ENCODE measurements at places on chromosomes 5 and 9.

- DNase-seq: no peak
Observed at GRCh38 chr5:153636670-153637451, 146.4 kb downstream of the GRIA1 start.

GRCh38 chr9:16134351-16134750 is 581.5 kb downstream of the CCDC171 start:
- DNase-seq: no peak

GRCh38 chr5:132489871-132490483 is 596 bp downstream of the IRF1 start:
- no peak for DNase-seq

DNA sequence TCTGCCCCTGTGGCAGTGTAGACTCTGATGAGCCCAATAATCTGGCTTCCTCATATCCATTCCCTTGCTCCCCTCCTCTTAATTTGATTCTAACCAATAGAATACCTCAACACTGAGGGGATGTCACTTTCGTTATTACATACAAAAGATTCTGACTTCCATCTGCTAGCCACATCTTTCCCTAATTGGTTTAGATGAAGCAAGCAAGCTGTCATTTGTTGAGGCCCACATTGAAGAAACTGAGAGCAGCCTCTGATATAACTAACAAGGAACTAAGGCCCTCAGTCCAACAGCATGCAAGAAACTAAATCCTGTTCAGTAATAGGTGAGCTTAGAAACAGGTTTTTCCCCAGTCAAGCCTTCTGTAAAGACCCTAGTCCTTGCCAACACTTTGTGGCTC is 5.8 kb downstream of the ADAMTS6 start:
- no peak for DNase-seq

- no peak for DNase-seq
Observed at GRCh38 chr5:97553604-97554452, 370.8 kb upstream of the RIOK2 start.

GRCh38 chr9:34502891-34503290 is 19.9 kb downstream of the ENHO start:
- DNase-seq: peak; percentile 86

DNA sequence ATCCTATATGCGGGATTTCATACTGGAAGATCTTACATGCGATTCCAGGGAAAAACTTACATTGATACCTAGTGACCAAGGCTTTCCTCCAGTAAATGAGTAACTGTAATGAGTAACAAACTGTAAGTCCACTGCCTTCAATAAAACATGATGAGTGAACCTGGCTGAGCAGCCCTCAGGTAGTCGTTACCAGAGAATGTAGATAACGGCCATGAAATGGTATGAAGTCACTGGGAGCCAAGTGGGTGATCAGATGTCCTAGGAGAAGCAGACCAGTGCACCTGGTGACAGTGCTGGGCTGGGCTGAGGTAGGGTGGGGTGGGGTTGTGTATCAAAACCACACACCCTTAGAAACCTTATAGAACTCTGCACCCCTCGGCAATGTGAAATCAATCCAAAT is 203.6 kb downstream of the ALDH1A1 start:
- no peak for DNase-seq

DNA sequence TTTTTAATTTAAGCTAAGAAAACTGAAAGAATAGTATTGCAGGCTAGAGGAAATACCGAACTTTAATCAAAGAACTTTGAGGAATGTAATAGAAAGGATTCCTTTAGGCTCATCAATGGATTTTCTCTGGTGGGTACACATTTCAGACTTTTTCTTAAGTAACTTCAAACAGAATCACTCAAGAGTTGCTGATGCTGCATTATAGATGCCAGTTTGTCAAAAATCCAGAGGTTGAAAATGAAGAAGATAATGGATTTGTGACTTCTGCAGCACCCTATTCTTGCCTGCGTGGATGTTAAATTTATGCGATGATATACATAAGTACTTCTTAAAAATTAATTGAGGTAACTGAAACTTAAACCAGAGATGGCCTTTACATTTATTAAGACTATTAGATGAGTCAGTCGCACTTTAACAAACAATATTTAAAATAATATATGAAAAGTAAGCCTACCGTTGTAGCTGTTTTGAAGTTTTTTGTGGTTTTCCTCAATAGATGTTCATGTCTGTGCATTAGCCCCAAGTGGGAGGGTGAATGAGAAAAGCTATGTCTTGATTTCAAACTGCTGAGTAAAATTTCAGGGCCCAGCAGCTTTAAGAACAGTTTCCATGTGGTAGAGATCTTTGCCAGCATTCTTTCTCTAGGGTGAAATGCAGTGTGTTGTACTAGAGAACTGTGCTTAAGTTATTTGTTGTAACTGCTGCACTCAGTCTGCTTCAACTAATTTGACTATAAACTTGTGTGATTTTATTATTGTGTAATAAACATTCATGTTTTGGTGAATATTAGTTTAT is at the start of gene OGN:
OGN (minus strand) TSS at position 537 of the 795 bp plus-strand sequence. CDS start 1,171 bp downstream, outside the sequence.
- no peak for DNase-seq

DNA sequence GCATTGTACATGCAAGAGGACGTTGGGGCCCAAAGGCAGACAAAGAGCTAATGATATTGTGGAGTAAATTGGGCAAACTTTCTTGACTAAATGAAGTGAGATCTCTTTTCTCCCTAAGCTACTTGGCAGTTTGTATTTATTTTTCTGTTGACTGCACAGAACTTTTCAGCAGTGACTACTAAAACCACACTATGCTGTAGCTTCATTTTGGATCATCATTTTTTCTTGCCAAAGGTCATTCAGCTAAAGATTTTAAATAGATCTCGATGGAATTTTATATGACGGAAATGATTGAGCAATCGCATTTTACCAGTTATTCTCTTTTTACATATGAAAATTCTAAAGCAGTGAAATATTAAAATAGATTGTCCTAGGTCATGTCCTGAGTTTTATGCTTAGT is 286.1 kb upstream of the ACTBL2 start:
- DNase-seq: no peak

GRCh38 chr9:127809540-127810377 is 7.1 kb downstream of the FPGS start:
- DNase-seq: no peak

- DNase-seq: no peak
Observed at GRCh38 chr9:1941989-1942388, 73.2 kb upstream of the SMARCA2 start.

GRCh38 chr9:88922091-88922490 is 69.2 kb upstream of the S1PR3 start:
- no peak for DNase-seq

DNA sequence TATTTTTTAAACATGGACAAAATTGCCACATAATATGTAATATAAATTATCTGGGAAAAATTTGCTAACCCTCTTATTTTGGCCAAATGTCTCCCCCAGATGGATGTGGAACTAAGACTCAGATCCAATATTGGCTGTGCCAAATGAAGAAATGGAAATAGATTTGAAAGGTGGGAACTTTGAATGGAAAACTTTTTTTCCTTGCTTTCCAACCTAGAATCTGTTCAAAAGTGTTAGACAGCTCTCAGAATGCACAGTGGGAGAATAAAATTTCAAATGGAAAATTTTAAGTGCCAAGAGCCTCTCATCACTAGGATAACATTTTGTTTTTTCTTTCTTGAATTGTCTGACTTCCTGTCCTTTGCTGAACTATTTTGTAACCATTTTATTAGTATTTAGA is 142.6 kb upstream of the GAS1 start:
- no peak for DNase-seq

GRCh38 chr9:136902259-136902821 is 16.0 kb downstream of the TRAF2 start:
- DNase-seq: no peak

- no peak for DNase-seq
Observed at GRCh38 chr5:33184367-33184766, 256.4 kb upstream of the TARS1 start.

DNA sequence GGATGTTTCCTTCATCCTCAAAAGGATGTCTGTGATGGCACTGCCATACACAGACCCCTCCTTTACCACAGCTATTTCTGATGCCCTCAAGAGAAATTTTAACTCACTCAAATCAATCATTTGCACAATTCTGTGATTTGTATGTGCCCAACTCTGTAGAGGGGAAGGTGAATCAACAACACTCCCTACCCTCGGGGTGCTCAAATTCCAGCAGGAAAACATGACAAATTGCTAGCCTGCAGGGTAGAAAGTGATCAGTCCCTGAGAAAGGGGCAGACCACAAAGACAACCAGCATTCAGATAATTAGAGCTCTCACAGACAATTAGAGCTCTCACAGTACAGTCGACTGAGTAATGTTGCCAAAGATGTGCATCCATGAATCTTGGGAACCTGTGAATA is 45.3 kb upstream of the FOXE1 start:
- no peak for DNase-seq

DNA sequence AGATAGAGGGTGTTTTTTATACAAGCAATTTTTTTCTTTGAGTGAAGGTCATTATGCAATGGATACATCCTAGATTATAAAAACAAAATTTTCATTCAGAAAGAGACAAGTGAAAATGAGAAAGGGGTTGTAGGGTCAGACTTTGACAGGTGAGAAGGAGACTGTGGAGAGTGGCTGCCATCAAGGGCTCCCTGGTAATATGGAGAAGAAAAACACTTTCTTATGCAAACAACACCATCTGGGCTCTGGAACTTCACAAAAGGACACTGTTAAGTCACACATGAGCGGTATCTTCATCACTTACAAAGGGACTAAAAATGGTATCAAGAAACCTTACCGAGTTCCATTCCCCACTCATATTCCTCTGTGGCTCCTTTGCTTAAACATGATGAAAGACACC is 23.5 kb downstream of the C7 start:
- DNase-seq: no peak

- DNase-seq: no peak
Observed at GRCh38 chr9:136153381-136154065, 34.8 kb upstream of the TMEM250 start.

GRCh38 chr9:21836437-21837161 is 34.2 kb downstream of the MTAP start:
- DNase-seq: no peak

DNA sequence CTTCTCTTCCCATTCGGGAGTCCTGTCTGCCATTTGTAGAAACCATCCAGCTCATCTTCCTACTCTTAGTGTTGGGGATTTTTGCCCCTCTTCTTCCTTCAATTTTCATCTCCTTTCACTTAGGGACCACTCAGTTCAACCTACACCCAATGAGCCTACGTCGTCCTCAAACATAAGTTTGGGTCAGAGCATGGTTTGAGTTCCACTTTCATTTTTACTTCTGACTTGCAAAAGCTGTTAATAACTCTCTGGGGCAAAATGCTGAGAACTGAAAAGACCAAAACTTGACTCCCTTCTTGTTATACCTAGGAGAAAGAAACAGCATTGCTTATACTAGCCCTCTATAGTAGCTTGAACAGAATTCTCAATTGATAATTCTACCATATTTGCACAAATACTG is 381.5 kb upstream of the MPDZ start:
- DNase-seq: no peak

DNA sequence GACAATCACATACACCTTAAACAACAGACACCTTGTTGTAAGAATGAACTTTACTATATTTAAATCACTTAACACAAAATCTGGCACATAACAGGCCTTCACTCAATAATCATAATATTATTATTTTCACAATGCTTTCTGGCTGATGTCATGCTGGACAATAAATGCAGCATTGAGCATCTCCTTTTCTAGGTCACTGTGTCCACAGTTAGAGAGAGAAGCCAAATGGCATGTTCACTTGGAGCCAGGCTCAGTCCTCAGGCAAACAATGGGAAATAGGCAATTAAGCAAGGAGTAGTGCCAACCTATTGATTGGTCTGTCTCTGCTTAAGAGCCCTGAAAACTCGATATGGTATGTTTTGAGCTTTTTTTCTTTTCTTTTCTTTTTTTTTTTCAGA is 50.6 kb upstream of the KLF4 start:
- DNase-seq: peak; percentile 54

DNA sequence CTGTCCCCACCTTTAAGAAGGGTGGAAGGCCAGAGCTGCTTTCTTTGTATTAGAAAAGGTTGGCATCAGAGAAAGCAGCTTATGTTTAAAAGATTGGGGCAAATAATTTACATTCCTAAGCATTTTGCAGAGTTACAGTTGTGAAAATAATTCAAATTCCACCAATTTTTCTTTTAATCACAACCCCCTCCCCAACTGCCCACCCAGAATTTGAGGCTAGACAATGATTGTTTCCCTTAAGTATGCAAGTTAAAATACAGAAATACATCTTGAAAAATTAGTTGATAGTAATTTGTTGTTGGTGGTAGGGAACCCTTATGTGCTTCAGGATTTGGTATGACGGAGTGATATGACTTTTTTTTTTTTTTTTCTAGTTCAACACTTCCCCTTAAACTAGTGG is 133.0 kb downstream of the ZSWIM6 start:
- DNase-seq: no peak

- no peak for DNase-seq
Observed at GRCh38 chr5:138622051-138622450, 46.9 kb upstream of the HSPA9 start.

DNA sequence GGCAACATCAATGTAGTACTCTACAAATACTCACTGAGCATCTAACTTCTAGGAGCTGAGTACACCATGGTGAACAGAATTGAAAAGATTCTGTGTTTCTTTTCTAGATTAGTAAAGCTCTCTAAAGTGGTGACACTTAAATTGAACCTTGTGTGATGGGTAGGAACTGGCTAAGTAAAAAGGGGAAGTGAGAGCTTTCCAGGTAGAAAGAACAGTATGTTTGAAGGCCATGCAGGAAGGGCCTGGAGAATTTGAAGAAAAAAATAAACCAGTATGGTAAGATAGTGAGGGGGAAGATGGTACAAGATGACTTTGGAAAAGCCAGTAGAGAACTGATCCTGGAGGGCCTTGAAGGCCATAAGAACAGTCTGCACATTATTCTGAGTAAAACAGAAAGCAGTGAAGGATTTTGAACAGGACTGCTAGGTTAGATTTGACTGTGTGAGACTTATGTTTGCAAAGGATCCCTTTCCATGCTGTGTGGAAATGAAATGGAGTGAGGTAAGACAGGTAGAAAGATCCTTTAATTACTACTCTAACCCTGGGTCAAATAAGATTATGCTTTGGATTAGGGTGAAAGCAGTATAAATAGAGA is 46.7 kb upstream of the UBQLN1 start:
- DNase-seq: no peak

GRCh38 chr5:51387884-51388275 is 4.6 kb downstream of the ISL1 start:
- DNase-seq: peak; percentile 81

GRCh38 chr9:40914772-40915659 is 213.5 kb downstream of the FOXD4L6 start:
- DNase-seq: no peak

GRCh38 chr9:5569409-5569808 is 59.1 kb downstream of the PDCD1LG2 start:
- no peak for DNase-seq
